ENCODE measurements at places on chromosomes 3 and 15.

- no peak for DNase-seq
Measured at GRCh38 chr3:29919571-29919970, 638.7 kb downstream of the RBMS3 start.

DNA sequence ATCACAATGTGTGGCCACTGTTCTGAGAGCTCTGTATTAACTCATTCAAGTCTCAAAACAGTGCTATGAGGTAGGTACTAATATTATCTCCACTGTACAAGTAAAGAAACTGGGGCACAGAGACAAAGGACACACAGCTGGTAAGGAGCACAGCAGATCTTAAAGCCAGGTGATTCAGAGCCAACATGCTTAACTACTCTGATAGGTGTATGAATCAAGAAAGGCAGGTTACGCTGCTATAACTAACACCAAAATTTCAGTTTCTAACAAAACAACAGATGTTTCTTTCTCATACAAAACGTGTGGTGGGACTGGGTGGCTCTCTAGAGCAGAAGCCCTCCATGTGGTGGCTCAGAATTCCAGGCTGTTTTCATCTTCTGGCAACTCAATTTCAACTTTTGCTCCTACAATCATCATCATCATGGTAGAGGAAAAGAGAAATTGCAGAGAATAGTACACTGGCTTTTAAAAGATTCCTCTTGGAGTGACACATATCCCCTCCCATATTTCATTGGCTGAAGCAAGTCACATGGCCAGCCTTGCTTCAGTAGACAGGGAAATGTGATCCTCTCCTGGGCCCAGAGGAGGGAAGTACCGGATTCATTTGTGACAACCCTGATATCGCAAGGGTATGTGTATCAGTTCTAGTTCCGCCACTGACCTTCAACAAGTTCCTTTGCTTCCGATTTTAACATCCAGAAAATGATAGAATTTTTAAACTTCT lies 126.2 kb upstream of the PTX3 start:
- no peak for DNase-seq

DNA sequence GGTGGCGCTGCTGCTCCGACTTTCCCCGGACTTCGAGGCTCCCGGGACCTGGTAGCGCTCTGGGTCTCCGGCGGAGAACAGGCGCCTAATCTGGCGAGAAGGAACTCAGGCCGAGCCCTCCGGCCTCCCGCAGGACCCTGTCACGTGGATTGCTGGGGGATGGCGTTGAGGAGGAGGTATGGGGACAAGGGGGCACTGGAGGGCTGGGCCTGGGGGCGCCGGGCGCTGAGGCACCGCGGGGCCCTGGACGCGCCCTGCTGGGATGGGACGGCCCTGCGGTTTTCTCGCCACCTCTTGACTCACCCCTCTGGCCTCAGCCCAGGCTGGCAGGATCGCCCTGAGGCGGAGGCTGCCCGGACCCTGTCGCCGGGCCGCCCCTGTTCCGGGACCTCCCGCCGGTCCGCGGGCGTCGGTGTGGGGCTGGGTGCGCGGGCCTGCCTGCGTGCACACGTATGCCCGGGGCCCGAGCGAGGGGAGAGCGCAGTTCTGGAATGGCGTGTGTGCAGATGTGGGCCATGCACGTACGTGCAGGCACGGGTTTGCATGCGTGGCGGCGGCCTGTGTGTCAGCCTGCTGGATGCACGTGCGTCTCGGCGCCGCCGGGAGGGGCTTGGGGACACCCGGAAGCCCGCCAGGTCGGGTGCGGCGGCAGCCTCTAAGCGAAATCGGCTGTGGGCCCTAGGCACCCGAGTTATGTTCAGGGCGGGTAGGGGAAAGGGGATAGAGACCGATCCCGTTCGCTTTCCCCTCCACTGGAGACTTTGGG lies 752 bp downstream of the C15orf39 start:
- peak; percentile 69 for DNase-seq

DNA sequence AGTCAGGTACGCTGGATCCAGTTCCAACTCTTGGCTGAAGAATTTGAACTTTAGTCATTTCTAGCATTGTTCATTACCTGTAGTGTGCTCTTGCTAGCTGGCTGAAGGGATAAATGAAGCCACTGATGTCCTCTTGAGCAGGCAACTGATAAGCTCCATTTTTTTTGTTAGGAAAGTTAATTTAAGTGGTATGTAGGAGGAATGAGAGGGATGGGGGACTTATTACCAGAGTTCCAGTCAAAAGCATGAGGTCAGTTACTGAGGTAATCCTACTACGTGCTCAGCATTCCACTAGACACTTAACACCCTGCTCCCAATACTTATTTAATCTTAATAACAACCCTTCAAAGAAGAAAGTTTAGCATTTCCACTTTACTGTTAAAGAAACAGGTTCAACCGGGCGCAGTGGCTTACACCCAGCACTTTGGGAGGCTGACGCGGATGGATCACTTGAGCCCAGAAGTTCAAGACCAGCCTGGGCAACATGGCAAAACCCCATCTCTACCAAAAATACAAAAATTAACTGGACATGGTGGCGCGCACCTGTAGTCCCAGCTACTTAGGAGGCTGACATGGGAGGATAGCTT lies 2.0 kb upstream of the RASA2 start:
- DNase-seq = no peak

DNA sequence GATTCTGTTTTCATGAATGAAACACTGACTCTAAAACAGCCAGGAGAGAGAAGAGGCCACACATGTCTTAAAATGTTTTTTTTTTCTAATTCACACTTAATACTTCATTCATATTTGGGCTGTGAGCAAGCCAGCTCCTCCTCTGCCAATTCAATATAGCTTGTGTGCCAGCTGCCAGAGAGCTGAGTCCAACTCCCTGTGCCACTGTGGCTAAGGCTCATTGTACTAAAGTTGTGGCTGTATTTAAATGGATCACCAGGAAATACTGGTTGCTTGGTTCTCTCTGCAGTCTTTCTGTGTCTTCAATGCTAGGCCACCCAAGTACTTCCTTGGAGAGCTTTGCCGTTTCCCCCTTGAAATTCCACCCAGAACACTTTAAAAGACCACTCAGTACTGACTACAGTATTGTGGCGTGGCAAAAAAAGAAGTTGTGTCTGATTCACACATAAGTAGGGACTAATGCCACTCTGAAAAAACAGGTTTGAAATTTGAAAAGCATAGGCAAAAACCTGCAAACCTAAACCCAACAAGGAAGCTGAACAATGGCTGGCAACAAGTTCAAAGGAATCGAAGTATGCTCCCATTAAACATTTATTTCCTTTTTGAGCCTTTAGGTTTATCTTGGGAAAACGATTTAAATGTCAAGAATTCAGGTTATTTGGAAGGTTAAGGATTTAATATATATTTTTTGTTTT lies 524.7 kb downstream of the DIPK2A start:
- no peak for DNase-seq

DNA sequence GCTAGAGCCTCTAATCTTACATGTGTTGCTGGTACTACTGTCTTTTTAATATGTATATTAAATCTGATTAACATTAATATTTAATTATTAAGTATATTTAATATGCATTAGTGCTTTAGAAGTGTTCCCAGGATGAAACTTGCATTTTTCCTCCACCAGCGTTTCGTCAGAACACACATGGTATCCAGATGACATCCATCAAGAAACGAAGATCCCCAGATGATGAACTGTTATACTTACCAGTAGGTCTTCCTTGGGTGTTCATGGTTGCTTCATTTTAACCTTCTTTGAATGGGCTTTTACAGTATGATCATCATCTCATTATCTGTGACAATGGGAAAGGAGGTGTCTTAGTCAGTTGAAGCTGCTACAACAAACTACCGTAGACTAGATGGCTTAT lies 238.0 kb downstream of the TP63 start:
- no peak for DNase-seq

- no peak for DNase-seq
Measured at GRCh38 chr3:5138214-5138981, 16.3 kb downstream of the ARL8B start.

DNA sequence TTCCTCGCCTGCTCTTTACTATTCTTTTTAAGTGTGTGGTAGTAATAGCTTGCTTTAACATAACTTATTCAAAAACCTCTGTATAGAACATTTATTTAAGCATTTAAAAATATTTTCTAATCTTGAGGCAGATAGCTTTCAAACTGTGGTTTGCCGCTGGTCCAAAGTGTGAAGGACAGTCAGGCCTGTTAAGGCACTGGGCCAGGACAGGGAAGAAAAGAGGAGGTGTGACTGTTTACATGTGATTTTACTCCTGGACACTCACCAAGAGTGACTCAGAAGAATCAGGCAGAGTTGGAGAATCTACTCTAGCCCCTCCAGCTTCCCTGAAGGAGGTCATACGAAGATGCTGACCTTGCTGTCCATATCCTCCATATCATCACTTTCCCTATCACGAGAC lies 44.7 kb downstream of the CEP152 start:
- no peak for DNase-seq

DNA sequence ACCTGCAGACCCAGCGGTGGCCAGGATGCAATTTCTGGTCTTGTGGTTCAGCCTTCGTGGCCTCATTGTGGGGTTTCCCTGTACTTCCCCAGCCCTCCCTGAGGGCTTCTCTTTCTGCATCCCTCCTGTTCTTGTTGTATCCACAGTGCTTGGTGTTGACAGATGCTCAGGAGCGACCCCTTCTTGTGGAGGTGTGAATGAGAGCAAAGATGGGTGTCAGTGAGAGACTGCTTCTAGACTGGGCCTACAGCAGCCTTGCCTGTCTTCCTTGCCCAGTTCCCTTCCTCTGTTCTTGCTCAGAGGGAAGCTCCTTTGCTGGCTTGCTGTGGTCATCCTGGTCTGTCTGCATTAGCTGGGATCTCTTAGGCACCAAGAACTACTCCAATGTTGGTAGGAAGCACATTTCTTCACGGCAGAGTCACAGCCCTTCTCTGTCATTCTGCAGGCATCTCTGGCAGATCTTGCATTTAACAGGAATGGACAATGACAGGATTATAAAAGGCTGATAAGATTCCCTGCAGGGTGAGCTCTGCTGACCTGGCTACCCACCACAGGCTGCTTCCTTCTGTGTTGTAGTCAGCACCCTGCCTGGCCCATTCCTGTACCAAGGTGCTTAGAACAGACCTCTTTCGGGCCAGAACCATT lies 317.8 kb upstream of the C2CD4B start:
- no peak for DNase-seq

DNA sequence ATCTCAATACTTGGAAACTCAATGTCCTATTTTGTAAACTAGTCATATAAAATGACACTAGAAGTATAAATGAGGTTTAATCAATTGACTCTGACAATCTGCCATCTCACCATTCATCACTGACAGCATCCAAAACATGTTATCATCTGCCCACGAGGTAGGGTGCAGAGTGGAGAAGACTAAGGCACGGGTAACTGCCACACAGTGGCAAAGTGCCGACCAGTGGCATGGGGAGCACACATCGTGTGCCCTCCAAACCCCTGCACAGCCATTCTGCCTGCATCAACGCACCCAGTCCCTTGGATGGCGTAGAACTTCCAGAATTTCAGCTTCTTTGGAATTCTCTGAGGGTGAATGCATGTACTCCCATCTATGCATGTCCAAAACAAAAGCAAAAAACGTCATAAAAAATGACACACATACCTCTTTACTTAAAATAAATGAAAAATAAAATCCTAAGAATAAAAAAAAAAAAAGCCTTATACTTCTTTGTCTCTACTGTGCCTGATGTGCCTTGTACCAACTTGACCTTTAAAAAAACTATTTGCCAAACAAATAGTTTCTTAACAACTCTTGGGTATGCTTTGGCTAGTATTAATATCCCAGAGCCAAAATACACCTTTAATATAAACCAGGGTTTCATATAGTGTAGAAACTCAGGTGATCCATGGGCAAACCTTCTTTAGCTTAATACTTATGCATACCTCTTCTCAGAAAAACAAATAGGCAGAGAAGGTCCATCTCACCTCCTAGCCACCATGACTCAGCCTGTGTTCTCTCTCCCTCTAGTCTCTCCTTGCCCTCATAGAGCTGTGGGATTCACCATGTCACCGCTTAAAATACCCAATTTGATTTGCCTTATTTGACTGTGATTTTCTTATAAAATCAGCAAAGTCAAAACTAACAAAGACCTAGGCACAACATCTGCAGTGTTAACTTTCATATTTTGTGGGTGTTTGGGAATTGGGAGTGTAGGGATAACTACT lies 12.7 kb downstream of the CPOX start:
- DNase-seq = no peak

GRCh38 chr15:53830707-53831386 lies 71.4 kb upstream of the WDR72 start:
- DNase-seq = no peak

- peak; percentile 58 for DNase-seq
Measured at GRCh38 chr15:69755551-69756310, 303.1 kb downstream of the RPLP1 start.

GRCh38 chr3:149305376-149305775 lies 28.1 kb downstream of the TM4SF18 start:
- no peak for DNase-seq
